ENCODE measurements at places on chromosomes 7 and 10. TPM values are rescaled to one million over a fixed set of nuclear protein-coding genes. Genes with fewer than 3 reads are reported as not detected.

NEUROG3 gene
- total RNA-seq: not detected

MMD2 gene
- not detected for total RNA-seq

SFRP4 gene
- total RNA-seq: 5.0 TPM

MORN4 gene
- 7.8 TPM for total RNA-seq

VWA2 gene
- not detected for total RNA-seq

LBX1 gene
- total RNA-seq: not detected

BTBD16 gene
- total RNA-seq: 0.57 TPM

AKR1C2 gene
- 3,571 TPM for total RNA-seq

NPSR1 gene
- not detected for total RNA-seq

CHCHD1 gene
- 69.1 TPM for total RNA-seq

FAM25G gene
- total RNA-seq: 1.1 TPM

EVX1 gene
- 0.14 TPM for total RNA-seq

SFTPA1 gene
- total RNA-seq: not detected

LDB3 gene
- total RNA-seq: 0.13 TPM

Measured in A549 treated with Mapracorat at 1 μM for 4 hours (cell line).